ENCODE measurements at places on chromosomes 2 and 18.

GRCh38 chr2:44706681-44707553 is 234.6 kb upstream of the SIX3 start:
- no peak for DNase-seq

DNA sequence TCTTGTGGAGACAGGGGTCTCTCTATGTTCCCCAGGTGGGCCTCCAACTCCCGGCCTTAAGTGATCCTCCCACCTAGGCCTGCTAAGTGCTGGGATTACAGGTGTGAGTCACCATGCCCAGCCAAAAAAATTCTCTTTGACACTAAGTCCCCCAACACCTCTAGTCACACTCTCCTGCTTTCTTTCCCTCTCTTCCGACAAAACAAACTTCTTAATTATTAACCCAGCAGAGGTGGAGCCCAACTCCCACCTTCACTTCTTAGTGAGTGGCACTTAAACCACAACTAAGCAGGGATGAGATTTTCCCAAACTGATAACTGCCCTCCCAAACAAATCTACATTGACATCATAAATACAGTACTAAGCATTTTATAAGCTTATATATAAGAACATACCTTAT is 60.5 kb upstream of the PMAIP1 start:
- DNase-seq: no peak

DNA sequence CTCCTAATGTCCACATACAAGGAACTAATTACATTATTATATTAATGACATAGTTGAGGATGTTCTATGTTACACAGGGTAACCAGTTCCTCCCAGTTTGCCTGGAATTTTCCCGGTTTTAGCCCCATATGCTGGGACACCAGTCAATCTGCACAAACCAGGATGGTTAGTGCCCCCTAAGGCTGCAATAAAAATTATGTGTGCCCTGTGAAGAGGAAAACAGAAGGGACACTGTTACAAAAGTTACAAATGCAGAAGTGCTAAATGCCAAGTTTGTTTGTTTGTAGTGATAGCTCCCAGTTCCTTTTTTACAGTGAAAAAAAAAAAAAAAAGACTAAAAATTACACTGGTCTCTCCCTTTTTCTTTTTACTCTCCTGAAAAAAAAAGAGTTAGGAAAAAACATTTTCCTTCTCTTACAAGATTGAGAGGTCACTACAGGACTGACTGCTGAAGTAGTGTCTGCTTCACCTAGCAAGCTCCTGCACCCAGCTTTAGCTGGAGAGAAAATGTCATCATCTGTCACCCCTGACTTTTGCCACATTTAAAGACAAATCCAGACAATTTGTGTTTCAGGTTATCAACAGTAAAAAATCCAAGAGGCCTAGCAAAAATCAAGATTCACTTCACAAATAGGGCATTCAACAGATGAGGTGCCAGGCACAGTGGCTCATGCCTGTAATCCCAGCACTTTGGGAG is 3.2 kb downstream of the ANKRD44 start:
- no peak for DNase-seq

- DNase-seq: peak; percentile 46
Observed at GRCh38 chr18:9711361-9712129, 3.4 kb downstream of the RAB31 start.

- DNase-seq: no peak
Observed at GRCh38 chr2:82527124-82527523, 1932.0 kb downstream of the SUCLG1 start.

- DNase-seq: no peak
Observed at GRCh38 chr2:131049150-131049718, 44.0 kb downstream of the FAM168B start.

GRCh38 chr2:200399046-200399445 is 92.6 kb downstream of the SPATS2L start:
- no peak for DNase-seq

DNA sequence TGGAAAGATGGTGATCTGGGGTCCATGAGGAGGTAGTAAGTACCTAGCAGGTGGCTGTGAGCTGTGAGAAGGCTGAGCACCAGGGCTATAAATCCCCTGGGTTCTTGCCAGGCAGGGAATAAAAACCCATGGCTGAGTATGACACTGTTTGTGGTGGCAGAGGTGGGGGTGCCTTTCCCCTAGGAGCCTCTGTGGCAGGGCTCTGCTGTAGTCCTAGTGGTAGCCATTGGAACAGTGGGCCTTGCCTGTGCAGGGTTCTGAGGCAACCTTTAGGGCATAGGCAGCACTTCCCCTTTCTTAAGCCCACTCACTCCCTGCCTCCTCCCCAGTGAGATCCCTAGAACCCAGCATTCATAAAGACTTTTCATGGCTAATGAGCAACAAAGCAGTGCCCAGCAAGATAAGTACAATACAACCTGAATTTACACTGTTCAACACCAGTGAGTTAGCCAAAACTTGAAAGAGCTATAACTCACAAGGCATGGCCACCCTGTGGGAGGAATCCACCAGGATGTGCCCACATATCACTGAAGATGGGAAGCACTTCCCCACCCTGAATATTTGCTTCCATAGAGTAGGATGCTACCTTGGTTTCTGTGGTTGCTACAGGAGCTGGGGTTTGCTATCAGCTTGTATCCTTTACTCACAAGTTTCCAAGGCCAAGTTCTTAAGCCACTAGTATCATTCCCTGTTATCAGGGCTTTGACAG is 100.9 kb upstream of the NEUROD1 start:
- DNase-seq: peak; percentile 11

DNA sequence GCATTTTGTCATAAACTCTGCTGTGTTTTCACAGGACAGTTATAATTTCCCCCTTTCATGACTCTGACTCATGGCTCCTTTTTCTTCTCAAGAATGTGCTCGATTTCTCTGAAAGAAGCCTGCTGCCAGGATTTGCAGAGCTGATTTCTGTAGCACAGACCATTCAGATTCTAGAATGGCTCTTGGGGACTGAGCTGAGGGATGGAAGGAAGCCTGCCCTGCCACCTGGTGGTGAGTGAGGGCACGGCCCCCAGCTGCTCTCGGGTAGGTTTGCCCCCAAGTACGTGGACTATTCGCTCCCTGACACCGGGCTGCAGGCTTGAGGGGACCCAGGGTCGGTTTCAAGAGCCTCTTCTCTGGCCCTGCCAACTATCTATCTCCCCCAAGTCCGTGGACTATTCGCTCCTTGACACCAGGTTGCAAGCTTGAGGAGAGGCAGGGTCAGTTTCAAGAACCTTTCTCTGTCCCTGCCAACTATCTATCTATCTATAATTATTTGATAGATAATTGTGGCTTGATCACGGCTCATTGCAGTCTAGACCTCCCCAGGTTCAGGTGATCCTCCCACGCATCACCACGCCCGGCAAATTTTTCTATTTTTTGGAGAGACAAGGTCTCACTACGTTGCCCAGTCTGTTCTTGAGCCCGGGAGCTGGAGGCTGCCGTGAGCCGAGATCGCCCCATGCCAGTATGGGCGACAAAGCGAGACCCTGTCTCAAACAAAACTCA is 1.4 kb upstream of the SMYD5 start:
- DNase-seq: peak; percentile 75

DNA sequence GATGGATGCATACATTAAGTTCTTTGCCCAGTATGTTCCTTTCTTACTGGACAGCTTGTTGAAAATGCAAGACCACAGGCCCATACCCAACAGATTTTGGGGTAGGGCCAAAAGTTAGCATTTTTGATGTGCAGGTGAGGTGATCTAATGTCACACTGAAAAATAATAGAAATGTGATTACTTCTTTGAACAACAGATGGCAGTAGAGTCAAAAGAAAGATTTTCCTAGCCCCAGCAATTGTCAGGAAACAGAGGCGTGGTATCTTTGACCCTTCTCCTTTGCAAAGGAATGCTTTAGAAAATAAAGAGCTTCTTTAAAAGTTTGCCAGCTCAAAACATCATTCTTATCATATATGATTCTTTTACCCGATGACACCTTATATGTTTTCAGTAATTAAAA is 343.6 kb upstream of the SYT4 start:
- DNase-seq: no peak

- peak; percentile 40 for DNase-seq
Observed at GRCh38 chr2:213119061-213119809, 32.2 kb downstream of the IKZF2 start.

- no peak for DNase-seq
Observed at GRCh38 chr2:186558512-186559276, 31.2 kb upstream of the ITGAV start.

DNA sequence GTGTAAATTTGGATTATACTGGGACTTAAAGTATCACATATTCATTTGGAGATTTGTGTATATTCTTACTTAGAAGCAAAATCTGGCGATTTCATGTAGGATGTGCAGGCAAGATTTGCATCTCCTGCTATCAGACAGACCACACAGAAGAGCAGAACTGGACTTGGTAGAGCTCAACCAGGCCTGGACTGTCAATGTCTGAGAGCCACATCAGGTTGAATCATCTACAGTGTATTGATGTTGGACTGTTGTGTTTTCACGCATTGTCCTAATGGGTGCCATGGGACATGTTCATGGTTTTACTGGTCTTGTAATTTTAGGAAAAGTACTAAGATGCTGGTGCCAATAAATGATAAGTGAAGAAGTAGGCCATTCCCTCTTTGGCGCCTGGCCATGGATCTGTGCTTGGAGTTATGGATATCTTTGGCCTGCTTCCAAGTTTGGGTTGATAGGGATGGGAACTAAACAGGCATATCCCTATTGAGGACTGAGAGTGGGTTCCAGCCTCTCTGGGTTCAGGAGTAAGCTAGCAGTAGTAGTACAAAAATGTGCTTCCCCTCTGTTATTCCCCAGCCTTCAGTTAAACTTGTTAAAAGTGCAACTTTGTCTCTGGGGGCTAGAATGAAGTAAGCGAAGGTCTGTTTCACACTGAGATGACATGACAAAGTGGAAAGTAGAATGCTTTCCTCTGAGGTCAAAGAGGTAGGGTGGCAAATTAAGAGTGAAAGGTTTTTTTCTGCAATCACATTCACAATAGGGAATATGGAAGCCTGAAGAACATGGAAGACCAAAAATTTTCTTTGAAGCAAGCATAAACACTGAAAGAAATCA is 49.2 kb upstream of the NEMP2 start:
- DNase-seq: no peak

DNA sequence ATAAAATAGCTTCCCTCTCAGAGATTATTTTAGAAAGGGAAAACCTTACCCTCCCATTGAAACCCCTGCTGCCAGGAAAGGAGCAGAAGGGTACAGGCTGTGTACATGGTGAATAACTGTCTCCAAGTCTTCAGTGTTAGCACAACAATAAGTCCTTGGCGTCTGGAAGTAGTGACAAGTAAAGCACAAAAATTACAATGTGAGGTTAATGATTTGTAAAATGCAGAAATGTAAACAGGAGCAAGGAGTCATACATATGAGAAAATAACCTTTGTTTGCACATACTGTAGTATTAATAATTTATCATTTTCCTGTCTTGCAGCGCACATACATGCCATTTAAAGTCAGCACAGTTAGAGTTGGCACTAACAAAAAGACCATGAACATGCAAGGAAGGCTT is 40.5 kb downstream of the ABHD3 start:
- DNase-seq: no peak

GRCh38 chr2:215841175-215841816 is 172.1 kb downstream of the MREG start:
- no peak for DNase-seq

DNA sequence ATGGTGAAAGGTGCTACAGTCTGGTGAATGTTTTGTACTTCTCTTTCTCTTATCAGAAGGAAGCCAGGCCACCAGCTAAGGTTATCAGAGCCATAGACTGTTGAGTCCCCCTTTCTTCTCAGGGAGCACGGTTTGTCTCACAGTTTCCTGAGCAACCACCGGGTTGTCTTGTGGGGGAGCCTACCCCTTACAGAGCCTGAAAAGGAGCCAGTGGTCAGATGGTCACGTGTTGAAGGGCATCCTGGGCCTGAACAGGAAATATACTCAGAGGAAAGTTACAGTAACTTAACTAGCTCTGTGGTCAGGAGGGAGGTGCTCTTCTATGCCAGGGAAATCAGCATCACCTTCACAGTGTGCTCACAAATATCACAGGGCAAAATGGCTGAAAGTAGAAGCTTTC is 11.6 kb downstream of the CD28 start:
- DNase-seq: peak; percentile 58
